ENCODE measurements at places on chromosomes 11 and 22.

- no peak for DNase-seq
These were observed 26.2 kb downstream of the MTMR2 start for GRCh38 chr11:95897731-95898130.

- DNase-seq: no peak
These were observed 32.7 kb upstream of the DDX10 start for GRCh38 chr11:108632041-108632704.

- no peak for DNase-seq
These were observed 23.6 kb downstream of the RPS6KA4 start for GRCh38 chr11:64382586-64382985.

- no peak for DNase-seq
These were observed 19.6 kb downstream of the RPL3 start for GRCh38 chr22:39299829-39300178.

- DNase-seq: no peak
These were observed 5.9 kb downstream of the OOSP1 start for GRCh38 chr11:59943997-59944714.

DNA sequence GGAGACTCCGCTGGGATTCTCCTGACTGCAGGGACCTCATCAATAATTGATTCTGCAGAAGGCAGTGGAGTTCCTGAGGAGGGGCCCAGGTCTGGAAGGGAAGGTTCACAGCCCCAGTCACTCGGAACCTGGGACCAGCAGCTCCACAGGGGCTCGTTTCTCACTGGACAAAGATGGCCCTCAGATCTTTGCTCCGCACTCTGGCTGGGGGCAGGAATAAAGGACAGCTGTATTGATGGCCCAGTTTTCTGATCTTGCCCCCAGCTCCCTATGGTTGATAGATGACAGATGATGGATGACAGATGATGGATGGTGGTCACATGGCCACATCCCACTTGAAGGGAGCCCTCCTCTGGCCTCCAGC lies 11.3 kb upstream of the BCR start:
- no peak for DNase-seq

GRCh38 chr11:32586576-32587190 lies 3.1 kb downstream of the EIF3M start:
- DNase-seq: no peak

DNA sequence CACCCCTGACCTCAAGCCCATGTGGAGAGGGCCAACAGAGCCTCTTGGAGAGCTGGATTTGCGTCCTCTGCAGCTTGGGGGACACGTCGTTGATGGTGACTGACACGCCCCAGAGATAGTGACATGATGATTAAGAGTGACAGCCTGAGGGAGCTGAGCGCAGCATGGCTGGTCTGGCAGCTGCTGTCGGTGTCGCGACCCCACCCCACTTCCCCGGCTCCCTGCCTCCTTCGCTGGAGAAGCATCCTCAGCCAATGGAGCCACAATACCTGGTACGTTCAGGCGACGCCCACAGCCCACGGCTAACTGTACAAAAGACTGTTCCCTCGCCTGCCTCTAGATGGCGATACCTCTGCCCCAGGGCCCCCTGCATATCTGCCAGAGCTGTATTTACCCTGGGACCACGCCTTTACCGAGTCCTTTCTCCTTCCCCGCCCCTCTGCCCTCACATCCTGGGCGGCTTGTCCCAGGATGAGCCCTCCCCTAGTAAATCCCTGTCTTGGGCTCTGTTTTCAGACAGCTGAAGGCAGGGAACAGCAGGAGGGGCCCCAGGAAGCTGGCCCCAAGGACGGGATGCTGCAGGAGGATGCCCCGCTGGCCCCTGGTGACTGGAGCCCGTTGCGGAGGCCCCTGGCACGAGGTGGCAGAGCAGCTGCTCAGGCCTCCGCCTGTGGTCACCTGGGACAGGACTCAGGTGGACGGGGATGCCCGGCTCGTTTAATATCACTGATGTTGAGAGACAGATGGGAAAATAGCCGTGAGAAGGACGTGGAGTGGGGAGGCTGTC lies 90.6 kb downstream of the RPS6KA4 start:
- DNase-seq: no peak

GRCh38 chr11:121514432-121515334 lies 61.9 kb upstream of the SORL1-AS1 start:
- no peak for DNase-seq

GRCh38 chr22:44711690-44712555 lies 9.9 kb downstream of the PRR5 start:
- DNase-seq: no peak

- no peak for DNase-seq
These were observed 148.3 kb upstream of the POU2AF2 start for GRCh38 chr11:111097191-111097590.

- no peak for DNase-seq
These were observed 48.7 kb downstream of the IGLL5 start for GRCh38 chr22:22936180-22936914.
